ENCODE measurements at places on chromosomes 6 and 20.

DNA sequence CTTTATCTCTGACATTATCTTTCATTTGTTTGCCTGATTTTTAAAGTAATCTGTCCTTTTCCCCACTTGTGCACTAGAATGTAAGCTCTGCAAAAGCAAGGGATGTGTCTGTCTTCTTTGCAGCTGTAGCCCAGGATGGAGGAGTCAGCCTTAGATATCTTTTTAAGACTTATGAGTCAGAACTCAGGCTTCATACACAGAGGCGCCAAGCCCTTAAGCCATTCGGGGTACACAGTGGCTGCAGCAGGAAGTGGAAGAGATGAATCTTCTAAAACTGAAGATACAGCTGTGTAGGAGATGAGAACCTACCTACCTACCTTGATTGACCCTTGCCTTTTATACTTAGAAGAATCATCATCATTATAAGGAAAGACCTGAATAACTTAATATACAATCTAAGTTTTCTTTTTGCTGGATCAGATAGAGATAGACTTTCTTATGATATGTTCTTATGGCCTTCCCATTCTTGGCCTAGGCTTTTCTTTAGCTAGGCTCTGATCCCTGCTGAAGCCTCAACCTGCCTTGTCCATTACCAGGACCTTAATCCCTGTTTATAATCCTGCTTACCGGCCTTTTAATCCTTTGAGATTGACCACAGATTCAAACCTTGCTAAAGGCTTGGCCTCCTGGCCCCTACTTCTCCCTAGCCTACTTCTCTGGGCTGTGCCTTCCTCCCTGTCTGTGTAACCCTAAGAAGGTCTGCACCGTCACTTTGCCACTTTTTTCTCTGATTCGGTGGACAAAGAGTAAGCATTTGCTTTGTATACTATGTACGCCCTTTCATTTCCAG, 304.5 kb downstream of the PRL start:
- DNase-seq: no peak

DNA sequence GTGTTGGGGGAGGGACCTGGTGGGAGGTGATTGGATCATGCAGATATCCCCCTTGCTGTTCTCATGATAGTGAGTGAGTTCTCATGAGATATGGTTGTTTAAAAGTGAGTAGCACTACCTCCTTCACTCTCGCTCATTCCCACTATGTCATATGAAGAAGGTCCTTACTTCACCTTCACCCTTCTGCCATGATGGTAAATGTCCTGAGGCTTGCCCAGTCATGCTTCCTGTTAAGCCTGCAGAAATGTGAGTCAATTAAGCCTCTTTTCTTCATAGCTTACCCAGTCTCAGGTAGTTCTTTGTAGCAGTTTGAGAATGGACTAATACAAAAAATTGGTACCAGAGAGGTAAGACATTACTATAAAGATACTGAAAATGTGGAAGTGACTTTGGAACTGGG, 425.9 kb downstream of the HTR1B start:
- DNase-seq: no peak

DNA sequence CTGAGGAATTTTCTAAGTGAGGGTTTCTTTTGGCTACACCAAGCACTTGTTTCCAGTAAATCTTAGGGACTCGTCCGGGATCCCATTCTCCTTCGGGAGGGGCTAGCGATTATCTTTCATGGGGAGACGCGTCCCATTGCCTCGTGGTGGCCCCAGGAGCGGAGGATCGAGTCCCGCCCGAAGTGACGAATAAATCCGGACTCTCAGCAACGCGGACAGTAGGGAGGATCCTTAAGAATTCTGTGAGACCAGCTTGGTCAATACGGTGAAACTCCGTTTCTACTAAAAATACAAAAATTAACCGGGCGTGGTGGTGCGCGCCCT, 69.1 kb upstream of the PRSS16 start:
- no peak for DNase-seq

GRCh38 chr20:62808211-62808865, 3.7 kb downstream of the OGFR start:
- peak; percentile 54 for DNase-seq

GRCh38 chr6:151585741-151586140, 91.9 kb downstream of the CCDC170 start:
- no peak for DNase-seq

DNA sequence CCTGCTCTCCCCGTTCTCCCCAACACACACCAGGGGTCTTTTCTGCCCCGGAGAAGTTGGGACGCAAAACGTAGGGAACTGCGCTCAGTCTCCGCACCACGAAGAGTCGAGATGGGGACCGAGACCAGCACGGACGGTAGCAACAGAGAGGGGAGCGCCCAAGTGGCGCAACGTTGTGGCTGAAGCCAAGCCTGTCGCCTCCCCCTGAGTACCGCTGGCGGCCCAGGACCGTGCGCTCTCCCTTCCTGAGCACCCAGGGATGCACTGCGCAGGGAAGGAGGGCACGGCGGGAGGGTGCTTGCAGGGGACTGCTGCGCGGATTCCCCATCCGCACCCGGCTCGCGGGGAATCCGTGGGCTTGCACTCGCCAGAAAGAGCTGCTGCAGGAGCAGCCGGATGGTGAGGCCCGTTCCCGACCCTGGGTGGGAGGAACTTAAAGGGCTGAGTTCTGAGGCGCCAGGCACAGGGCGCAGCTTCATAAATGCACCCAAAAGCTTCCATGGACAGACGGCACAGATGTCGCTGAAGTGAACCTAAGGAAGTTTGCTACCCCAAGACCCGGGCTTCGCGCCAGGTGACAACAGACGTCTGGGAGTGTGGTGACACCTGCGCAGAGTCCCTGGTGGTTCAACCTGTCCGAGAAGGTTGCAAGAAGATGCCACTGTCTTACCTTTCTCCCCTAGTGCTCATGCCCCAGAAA, 178.7 kb downstream of the TBXT start:
- DNase-seq: no peak

DNA sequence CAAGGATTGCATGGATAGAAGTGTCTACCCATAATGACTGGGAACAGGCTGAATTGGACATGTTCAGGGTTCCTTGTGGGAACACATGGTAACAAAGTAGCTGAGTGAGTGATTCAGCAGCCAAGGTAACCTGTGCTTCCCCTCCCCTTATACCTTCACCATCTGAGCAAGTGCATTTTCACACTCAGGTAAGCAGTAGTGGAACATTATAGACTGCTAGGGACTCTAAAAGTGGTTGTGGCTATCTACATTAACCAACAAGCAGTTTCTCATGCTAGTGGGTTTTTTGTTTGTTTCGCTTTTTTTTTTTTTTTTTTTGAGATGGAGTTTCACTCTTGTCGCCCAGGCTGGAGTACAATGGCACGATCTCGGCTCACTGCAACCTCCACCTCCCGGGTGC, 41.4 kb downstream of the KIZ start:
- DNase-seq: no peak

DNA sequence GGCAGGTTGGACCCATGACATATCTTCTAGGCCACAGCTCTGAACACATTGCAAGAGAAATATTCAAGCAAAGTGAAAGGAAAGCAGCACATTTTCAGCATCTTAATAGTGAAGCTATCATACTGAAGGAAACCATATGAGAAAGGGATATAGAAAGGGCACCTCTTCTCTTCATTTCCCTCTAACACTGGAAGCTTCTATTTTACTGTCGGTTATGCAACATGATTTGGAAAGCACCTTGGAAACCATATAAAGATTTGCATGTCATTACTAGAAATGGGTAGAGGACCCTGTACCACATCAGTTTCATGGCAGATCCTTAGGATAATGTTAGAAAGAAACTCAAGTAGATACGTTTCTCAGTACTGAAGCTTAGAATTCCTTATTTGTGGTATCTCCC, 70.5 kb upstream of the HMGN3 start:
- DNase-seq: no peak

DNA sequence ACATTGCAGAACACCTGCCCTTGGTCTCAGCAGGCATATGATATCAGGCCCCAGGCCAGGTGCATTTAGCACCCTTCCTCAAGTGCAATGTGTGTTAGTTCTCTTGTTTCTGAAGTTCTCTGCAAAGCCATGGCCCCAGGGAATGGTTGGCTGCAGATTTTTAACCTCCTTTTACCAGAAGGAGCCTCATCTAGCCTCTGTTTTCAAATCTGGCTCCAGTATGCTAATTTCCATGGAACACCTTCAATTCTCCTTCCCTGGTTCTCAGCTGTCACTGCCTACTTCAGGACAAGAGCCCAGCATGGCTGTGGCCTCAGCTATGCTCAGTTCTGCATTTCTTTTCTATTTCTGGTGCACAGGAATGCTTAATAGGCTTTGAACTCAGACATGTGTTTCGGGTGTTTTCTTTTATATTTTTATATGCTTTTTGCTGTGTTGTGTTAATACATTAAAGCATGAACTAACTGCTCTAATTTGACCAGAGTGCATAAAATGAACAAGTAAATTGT, 51.6 kb upstream of the OGFRL1 start:
- DNase-seq: no peak

DNA sequence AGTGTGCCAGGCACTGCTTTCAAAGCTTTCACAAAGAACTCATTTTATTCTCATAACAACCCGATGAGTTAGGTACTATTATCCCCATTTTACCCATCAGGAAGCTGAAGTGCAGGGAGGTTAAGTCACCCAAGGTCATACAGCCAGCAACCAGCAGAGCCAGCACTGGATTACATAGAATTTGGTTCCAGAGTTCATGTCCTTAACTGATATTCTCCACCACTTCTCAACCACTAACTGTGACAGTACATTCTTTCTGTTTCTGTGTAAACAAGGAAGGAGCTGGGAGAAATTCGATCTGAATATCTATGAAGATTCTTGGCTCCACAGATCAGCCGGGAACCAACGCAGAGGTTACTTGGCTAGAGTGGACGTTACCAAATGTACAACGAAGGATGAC, 98.0 kb downstream of the KIF16B start:
- no peak for DNase-seq

DNA sequence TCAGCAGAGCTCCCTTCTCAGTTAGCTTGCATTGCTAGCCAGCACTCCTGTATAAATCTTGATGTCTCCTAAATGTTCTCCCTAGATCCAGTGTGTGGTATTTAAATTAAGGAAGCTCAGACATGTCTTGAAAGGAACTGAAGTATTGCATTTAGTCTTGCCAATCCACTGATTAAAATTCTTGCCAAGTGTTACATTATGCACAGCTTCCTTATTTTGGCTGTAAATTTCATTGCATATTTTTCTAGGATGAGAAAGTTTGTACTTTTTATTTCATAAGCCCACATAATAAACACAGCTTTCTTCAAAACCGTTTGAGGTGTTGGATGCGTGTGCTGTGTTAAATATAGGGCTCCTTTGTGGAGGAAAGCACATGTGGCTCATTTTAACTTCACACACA, 329.8 kb upstream of the FLRT3 start:
- DNase-seq: no peak

Data from effector memory CD4-positive, alpha-beta T cell (primary cell).